ENCODE measurements at places on chromosomes 2 and 18.

GRCh38 chr2:17460371-17461086, 57.7 kb downstream of the RAD51AP2 start:
- no peak for DNase-seq

GRCh38 chr2:38465789-38466127, 88.7 kb upstream of the ATL2 start:
- DNase-seq: no peak

DNA sequence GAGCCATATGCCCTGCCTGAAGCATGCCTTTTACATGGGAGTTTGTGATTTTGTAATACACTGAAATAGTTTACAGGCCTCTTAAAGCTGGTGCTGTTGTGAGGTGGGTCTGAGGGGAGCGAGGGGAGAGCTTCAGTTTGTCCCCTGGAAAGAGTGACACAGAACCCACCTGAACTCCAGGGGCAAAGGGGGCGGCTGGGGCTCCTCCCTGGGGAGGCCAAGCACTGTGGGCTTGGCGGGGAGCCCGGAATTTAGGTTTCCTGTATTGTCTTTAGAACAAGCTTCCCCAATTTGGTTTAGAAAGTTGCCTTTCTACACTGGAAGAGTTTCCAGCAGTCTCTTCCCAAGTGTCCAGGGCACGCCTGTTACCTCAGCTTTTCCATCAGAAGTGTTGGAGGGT, 75.7 kb downstream of the VAPA start:
- no peak for DNase-seq

DNA sequence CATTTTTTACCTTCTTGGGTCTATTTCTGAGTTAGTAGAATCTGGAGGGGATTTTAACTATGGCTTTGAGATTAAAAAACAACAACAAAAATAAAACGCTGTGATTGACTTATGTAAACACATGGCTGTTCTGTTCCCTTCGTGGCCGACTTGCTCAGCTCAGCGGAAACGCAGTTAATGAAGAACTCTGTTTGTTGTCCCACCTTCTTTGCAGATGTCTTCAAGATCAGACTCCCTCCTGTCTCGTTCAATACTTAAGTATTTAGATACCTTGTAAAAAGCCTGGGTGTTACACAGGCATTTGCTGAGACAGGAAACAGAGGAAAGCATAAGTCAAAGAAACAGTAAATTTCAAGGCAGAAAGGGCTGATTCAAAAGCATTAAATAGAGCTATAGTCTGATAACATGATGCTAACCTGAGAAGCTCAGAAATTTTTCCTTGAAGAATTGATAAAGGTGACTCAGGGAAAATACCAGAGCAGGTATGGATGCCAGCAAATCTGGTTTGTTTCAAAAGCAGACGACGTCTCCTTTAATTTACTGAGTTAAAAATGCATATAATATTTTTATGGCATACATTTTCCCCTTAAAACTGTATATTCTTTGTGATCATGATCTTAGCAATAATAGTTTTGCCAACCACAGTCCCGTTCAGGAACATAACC, 21.7 kb upstream of the POLI start:
- DNase-seq: no peak

DNA sequence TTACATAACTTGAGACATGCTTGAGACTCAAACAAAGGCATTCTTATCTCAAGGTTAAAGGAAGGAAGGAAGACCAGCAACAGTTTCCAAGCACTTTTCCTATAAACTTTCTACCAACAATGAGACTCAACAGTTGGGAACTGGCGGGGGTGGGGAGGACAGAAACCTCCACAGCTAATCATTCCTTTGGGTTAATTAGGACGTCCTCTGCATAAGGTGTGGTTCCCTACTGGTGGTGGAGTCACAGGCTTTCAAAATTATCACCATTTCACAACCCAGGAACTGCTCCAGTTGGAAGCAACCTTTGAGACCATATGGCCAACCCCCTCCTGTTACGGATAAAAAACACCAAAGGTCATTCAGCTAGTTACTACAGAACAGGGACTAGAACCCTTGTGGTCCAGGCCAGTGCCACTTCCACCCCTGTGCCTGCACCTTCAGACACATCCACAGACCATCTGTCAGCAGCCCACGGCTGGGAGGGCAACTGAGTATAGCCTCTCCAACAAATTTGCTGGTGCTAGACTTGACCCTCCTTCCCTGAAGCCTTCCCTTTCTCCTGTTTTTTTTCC, 30.1 kb upstream of the ATL2 start:
- no peak for DNase-seq

GRCh38 chr18:45910405-45911023, 56.6 kb downstream of the EPG5 start:
- no peak for DNase-seq

- DNase-seq: no peak
Measured at GRCh38 chr2:77228391-77228790, 293.8 kb downstream of the LRRTM4 start.

- DNase-seq: no peak
Measured at GRCh38 chr2:172080641-172081220, 4.6 kb upstream of the DLX1 start.

DNA sequence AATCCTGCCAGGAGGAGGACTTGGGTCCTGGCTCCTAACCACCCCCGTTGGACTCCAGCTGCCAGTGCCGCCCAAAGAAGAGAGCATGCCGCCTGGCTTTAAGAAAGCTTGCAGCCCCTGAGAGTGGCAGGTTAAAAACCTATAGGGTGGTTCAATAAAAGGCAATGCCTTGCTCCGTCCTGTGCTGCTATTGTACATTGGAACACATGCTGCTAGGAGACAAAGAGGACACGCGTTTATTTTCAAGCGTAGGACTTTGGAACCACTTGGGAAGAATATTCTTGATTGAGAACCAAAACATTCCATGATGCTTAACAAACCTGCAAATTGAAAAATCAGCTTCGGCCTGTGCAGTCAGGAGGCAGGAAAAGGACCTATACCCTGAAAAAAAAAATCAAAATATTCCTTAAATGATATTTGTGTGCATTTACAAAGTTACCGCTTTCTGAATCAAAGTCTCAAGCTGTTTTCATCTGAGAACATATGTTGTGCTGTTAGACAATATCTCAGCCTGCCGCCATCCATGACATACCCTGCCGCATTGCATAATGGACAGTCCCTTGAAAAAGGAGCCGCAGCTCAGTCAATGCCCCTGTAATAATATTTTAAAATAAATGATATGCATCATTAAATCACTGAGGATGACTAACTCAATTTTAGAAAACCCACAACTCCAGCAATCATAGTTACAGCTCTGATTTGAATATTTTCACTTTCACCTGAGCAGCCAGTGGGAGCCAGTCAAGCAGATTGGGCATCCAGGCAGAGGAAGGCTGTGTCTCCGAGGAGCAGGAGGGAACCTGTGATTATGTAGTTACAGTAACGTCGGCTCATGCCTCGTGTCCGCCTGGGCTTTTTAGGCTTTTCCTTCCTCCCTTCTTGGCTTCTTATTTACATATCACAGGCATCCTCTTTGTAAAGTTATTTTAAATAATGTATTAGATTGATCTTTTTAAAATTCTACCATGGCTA, 805.6 kb upstream of the FANCL start:
- no peak for DNase-seq

GRCh38 chr2:200338692-200339091, 32.2 kb downstream of the SPATS2L start:
- DNase-seq: no peak

- DNase-seq: peak; percentile 42
Measured at GRCh38 chr18:78979056-78979729, 425 bp upstream of the SALL3 start.

- no peak for DNase-seq
Measured at GRCh38 chr2:227423656-227424499, 36.1 kb upstream of the SCYGR1 start.

GRCh38 chr2:201930043-201930442, 103.6 kb upstream of the FZD7 start:
- DNase-seq: no peak

DNA sequence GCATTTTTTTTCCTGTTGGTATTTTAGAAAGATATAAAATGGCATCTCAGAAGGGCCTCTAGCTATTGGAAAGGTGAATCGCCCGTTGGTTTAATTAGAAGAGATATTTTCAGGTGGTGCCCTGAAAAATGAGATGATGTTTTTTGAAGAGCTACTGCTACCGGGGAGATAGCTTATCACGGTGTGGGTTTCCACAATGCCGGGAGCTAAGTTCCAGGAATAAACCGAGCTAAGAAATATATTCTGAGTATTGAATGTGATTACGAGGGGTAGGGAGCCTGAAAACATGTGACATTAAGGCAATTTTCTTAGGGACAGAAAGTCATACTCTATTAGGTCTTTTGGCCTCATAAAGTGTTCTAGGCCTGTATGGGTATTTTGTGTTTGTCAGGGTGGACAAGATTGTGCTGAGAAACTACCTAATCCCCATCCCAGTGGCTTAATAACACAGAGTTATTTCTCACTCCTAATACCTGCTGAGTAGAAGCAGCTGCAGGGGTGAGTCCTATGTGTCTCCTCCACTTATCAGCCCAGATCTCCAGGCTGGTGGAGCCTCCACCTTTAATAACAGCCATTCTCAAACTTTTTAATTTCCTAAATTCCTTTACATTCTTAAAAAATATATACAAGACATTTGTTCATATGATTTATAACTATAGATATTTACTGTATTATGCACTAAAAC, 150.2 kb downstream of the LRRTM1 start:
- DNase-seq: no peak

GRCh38 chr2:238911376-238912227, 63.7 kb downstream of the TWIST2 start:
- peak; percentile 42 for DNase-seq

- no peak for DNase-seq
Measured at GRCh38 chr2:25912851-25913695, 34.8 kb upstream of the ASXL2 start.

DNA sequence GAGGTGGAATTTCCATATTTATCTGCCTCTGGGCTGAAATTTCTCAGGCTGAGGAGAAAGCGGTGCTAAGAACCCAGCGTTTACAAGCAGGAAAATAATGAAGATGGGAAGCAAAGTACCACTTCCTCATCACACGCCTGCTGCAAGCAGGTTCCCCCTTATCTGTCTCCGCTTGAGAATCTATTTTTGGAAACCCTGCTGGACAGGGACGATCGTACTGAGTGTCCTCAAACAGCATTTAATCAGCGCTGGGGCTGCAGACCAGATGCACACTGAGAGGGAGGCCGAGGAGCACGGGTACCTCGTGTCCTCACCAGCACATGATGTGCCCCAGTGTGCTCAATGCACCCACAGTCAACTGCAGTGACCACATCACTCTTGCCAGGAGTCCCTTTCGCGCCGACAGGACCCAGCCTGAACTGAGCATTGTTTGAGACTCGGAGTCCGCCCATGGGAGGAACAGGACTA, 160.4 kb downstream of the HDAC4 start:
- DNase-seq: no peak

GRCh38 chr2:148058641-148059040, 37.8 kb downstream of the MBD5 start:
- no peak for DNase-seq

- no peak for DNase-seq
Measured at GRCh38 chr2:36449213-36449612, 93.6 kb downstream of the CRIM1 start.

GRCh38 chr2:75558786-75559679, 1.7 kb downstream of the EVA1A start:
- DNase-seq: no peak

DNA sequence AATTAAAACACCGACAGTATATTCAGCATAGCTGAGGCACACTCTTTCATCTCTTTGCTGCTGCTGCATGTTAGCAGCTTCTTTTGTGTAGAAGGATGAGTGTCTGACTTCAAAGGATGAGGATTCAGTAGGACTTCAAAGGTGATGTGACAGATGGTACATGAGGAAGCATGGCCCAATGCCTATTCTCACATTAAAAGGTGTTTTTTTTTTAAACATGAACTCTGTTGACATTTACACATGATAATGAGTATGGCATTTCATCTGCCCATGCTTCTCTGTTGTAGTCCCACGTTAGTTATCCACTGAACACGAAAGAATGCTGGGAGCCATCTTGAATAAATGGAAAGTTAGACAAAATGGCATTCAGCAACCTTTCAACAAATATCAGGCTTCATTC, 1950.8 kb upstream of the PIK3C3 start:
- no peak for DNase-seq

Data from RWPE2 (cell line).